DMS 273 treated with DMSO at 0.1 percent for 48 hours (cell line): ENCODE measurements at places on chromosomes 1 and 21.

DNA sequence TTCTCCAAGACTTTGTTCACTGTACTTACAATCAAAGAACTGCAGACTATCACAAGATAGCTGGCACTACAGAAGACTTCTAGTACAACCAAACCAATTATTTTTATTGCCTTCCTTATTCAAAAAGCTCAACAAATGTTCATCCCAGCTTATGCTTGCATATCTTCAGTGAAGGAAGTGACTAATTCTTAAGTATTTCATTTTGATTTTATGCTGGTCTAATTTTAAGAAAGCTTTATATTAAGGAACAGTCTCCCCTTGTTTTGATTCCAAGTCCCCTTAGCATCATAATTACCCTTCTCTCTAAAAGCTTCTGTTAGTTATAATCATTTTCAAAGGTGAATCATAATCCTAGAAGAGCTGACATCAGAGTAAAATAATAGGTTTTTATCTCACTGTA is 132.9 kb downstream of the LRRIQ3 start:
- DNase-seq, result no peak

DNA sequence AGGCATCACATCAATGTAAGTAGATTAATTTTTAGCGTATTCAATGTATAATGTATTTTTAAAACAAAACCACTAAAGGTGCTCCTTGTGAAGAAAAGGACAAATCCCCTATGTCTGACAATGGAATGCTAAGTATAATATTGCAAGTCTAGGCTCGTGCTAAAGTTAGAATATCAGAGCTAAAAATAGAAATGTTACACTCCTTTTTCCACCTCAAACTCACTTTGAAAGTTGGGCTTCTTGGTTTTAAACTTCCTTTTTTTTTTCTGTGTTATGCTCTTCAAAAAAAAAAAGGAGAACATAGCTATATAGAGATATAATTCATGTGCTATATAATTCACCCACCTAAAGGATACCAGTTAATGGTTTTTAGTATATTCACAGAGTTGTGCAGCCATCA is 3.6 kb upstream of the SERBP1 start:
- no peak for DNase-seq

DNA sequence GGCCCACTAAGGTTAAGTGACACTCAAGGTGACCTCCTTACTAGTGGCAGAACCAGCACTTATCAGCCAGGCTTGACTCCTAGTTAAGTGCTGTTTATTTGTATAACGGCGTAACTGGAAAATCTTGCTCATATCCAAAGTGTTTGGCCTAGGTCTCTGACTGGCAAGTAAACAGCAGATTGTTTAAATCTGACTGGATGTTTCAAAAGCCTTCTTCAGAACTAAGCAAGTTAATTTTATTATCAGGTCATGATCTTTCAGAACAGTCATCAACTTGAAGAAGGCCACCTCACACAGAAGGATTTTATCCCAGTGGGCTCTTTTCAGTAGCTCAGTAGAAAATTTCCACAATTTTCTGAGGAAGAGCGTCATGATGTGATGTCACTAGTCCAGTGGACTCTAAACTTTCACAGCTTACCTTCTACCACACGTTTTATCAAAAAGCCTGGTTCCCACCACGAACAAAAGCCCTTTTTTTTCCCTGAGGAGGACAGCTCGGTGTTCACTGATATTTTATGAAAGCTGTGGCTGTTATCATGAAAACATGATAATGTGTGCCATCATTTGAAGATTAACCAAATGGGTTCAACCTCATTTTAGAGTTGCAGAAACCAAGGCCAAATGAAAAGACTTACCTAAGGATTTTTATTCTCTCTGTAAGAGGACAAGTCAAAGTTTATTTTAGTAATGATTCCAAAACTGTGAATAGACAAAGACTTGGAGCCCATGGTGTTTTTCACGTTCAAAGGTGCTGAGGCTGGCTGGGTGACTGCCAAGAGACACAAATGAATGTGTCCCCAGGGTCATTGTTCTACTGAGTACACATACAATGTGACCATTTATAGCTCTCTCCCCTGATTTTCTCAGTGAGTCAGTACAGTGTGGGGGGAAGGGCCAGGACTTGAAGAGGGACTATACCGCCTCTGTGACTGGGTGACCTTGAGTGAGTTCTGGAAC is 9.1 kb downstream of the SGIP1 start:
- no peak for DNase-seq

- DNase-seq, result no peak
Observed at GRCh38 chr21:42883921-42884320, 4.6 kb upstream of the WDR4 start.

GRCh38 chr1:233343262-233343661 is 15.7 kb downstream of the MAP3K21 start:
- no peak for DNase-seq

DNA sequence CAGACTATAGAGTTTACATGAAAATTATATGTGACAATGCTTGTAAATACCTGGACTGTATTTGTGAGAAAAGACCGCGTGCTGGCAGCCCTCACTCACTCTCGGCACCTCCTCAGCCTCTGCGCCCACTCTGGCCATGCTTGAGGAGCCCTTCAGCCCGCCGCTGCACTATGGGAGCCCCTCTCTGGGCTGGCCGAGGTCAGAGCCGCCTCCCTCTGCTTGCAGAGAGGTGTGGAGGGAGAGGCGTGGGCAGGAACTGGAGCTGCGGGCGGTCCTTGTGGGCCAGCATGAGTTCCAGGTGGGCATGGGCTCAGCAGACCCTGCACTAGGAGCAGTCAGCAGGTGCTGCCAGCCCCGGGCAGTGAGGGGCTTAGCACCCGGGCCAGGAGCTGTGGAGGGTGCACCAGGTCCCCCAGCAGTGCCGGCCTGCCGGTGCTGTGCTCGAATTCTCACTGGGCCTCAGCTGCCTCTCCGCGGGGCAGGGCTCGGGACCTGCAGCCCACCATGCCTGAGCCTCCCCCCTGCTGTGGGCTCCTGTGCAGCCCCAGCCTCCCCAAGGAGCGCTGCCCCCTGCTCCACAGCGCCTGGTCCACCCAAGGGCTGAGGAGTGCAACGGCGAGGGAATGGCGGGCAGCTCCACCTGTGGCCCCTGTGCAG is 482.5 kb downstream of the AGBL4 start:
- DNase-seq, result no peak

GRCh38 chr1:236534151-236534651 is 10.4 kb downstream of the LGALS8 start:
- DNase-seq, result no peak

- DNase-seq, result no peak
Observed at GRCh38 chr1:147351140-147351835, 108.8 kb downstream of the CHD1L start.

GRCh38 chr1:94623560-94624148 is 82.1 kb upstream of the F3 start:
- DNase-seq, result no peak

DNA sequence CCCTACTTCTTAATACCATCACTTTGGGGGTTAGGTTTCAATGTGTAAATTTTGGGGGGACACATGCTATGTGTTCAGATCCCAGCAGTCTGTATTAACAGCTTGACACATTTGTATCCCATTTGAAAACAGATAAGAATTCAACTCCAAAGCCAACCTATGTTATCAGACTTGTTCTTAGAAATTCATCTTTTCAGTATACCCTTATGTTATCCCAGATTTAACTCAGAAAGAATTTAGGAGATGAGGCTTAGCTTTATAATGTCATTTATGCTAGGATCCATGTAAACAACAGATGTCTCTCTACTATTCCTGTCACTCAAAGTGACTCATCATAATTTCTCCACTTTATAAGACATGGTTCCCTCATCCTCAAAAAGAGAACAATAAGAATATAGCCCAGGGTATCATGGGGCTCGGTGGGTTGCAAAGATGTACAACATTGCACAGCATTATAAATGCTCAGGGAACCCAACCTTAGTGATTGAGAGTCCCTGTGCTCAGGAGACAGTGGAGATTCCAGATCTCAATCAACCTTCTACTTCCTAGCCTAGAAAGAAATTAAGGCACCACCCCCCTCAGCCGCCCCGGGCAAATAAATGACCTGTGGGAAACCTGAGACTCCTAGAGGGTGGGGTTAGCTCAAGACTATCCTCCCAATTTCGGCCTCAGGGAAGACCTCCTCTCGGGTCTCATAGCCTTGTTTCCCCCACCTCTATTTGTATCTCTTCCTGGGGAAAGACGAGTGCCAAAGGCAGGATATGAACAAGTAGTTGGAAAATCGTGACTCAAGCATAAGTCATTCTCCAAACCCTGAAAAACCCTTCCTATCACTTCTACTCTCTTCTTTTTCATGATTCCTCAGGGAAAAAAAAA is 265.1 kb upstream of the CAMK1G start:
- no peak for DNase-seq

DNA sequence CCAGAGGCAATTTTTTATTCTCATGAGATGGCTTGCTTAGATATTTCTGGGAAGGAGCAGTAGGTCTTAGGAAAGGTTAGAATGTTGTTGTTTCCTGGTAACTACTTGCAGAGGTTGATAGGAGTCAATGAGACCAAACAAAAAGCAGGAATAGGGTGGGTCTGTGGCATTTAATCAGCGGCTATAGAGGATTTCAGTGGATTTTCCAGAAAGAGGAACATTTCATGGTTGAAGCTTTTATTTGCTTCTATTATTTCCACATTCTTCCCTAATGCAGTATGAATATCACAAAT is 111.3 kb upstream of the PALMD start:
- no peak for DNase-seq

DNA sequence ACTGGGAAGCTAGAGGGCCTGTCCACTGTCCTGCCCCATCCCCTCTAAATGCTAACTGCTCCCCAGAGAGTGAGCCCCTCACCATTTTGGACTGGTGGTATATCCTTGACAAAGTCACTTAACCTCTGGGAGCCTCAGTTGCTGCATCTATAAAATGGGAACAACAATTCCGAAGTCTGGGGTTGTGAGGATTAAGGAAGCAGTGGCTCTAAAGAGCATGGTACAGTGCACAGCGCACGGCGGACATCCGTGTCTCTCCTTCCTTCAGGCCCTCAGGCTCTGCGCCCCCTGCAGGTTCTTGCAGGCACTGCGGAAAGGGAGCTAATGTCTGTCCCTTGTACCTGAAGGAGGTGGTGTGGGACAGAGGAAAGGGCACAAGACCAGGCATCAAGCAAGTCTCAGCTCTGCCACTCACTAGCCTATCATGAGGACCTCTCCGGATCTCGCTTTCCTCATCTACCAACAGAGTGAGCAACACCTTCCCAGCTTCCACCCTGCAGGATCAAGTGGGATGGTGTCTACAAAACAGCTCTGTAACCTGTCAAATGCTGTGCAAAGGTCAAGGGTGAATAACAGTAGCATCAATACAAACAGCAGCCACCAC is 20.1 kb downstream of the ECE1 start:
- DNase-seq, result no peak
